CD4-positive, alpha-beta T cell treated with Interleukin-6 at 100 ng/mL for 8 hours (primary cell): ENCODE measurements at places on chromosomes 2 and 18.

DNA sequence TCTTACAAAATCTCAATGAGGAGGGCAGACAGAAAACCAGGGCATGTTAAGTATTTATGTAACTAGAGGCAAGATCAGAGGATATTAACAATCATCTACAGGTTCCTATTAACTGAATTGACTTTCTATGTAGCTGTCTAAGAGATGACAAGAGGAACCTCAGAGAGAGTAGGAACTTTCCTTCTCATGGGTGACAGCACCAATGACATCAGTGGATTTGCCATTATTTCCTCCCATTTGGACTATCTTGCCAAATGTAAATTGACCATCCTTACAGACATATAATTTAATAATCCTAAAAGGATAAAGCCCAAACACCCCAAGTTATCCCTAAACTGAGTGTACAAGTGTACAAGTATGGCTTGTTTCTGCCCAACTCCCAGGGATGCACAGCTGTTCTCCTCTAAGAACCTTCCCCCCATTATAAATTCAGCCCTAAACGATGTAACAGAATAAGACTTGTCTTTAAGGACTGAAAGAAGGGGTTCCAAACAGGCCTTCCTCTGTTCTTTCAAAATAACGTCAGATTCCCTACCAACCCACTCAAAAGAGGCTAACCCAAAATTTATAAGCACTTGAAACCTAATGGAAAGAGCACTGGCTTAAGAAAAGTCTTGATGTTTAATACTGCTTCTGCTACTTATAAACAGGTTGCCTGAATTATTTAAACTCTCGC, 73.4 kb upstream of the CHAC2 start:
- no peak for DNase-seq

GRCh38 chr2:64142741-64143168, 1.5 kb downstream of the PELI1 start:
- DNase-seq: no peak

DNA sequence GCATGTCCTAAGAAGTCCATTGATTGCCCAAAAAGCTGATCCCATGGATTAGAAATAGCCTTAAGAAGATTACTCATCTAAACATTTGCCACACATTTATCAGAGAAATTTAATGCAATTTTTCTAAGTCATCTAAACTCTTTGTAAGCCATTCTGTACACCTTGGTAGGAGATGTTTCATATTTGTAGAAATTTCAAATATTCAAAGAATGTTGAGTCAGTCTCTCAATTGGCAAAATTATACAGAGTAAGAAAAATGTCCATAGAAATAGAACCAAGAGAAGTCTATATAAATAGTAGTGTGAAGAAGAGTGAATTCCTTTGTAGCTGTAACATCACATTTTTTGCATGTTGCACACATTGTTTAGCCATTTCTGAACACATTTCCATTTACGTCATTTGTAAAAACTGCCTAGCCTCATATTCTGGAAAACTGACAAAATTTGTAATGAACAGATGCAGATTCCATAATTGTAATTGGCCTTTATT, 128.6 kb downstream of the MSTN start:
- no peak for DNase-seq

GRCh38 chr18:63439334-63439733, 17.1 kb upstream of the VPS4B start:
- peak; percentile 54 for DNase-seq

DNA sequence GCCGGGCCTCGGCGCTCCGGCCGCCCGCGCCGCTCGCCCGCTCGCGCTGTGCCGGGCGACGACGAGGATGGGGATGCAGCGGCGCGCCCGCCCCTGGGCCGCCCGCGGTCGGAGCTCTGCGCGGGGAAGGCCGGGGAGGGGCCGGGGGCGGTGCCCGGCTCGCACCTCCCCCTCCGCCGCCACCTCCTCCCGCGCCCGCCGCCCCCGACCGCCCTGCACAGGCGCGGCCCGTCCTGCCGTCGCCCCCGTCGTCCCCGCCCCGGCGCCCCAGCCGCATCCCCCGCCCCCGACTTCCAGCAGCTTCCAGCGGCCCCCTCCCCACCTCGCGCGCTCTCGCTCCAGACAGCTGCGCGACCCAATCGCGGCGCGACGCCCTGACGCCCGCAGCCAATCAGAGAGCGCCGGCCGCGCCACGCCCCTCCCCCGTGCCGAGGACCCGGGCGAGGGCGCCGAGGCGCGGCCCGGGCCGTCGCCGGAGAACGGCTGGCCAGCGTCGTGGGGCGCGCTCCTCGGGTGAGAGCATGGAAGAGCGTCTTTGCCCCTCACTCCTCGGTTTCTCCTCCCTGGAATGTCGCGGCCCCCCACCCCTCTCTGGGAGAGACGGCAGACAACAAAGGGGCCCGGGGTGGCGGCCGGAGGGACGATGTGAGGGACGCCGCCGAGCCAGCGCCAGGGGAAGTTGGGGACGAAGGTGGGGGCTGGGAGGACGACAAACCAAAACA, at the start of gene MBOAT2:
MBOAT2 (minus strand) TSS at position 69 of the 722 bp plus-strand sequence. CDS start 70 bp downstream, outside the sequence.
- DNase-seq: peak; percentile 87

DNA sequence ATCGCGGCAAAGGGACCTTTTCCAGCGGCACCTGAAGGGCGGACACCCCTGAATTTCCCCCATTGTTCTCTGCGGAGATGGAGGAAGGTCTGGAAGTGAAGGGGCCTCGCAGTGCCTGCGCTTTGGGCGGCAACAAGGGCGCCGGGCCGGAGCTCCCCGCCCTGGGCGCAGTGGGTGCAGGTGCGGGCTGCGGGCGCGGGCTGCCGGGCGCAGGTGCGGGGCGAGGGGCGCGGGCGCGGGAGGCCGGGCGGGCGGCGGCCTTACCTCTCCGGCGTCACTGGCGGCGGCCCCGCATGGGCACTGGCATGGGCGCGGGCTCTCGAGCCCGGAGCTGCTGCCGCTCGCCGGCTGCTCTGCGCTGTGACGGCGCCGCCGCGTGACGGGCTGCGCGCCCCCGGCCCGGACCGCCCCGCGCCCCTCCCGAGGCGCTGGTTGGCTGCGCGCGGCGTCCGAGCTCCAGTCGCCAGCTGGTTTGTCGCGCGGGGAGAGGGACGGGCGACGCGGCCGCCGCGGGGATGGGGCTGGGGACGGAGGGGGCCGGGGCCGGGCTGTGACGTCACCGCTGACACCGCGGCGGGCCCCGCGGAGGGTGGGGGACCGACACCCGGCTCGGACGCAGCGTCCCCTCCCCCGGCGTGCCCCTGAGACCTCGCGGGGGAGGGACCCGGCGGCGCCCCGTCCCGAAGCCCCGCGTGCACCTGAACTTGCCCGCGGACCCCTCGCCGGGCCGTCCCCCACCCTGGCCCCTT, at the start of gene KIF1A:
KIF1A (minus strand) TSS at position 362 of the 749 bp plus-strand sequence. CDS start 22,467 bp downstream, outside the sequence.
- DNase-seq: no peak

DNA sequence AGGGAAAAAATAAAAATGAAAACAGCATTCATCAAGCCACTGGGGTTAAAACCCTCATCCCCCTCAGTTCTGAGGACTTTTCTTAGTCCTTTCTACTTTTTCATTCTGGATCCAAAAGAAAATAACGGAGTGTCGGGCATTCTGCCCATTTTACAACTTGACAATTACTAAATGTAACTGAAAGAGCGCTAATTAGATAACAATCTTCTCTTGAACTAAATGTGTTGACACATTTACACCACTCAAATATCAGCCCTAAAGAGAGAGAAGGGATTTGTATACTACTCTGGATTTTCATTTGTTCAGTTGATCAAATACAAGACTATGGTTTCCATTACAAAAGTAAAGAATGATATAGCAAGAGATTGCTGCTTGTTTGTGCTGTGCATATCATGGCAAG, 27.5 kb downstream of the ABCA12 start:
- DNase-seq: no peak

DNA sequence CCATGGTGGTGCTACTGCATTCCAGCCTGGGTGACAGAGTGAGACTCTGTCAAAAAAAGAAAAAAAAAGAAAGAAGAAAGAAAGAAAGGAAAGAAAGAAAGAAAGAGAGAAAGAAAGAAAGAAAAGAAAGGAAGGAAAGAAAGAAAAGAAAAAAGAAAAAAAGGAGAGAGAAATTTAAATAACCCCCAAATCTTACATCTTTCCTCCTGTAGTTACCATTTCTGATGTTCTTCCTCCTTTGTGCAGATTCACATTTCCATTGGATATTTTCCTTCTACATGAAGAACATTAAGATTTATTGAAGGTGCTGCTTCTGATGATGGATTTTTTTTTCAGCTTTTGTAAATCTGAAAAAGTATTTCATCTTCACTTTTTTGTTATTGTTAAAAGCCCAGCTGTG, 97.4 kb upstream of the TGFA start:
- DNase-seq: no peak

GRCh38 chr2:115369400-115369799, 927.0 kb downstream of the DPP10 start:
- DNase-seq: no peak

DNA sequence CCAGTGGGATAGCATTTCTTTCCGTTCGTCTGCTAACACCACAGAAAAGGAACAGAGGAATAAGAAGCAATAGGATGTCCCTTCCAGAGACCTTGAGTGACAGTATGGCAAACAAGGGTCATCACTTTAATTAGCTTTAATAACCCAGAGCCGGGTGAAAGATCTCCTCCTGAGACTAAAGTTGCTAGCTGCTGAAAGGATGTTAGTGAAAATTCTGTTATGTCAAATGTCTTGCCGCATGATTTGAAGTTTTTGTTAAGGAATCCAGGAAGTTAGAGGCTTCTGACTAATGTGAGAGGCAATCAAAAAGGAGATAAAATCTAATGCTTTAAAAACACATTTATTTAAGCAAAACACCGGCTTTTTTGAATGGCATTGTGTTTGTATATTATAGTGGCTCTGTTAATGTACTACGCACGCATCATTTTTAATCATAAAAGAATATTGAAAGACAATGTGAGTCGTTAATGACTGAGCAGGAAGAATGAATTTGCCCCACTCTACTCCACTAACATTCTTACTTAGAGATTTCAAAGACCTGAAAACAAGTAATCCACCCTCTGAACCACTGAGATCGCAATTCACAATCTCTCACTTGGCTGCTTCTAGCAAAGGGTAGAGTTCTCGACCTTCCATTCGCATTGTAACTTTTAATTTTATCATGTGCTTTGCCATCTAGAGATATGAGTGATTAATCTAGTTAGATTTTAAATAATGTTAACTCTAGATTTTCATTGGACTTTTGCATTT, 536.6 kb downstream of the LRRTM4 start:
- DNase-seq: no peak

DNA sequence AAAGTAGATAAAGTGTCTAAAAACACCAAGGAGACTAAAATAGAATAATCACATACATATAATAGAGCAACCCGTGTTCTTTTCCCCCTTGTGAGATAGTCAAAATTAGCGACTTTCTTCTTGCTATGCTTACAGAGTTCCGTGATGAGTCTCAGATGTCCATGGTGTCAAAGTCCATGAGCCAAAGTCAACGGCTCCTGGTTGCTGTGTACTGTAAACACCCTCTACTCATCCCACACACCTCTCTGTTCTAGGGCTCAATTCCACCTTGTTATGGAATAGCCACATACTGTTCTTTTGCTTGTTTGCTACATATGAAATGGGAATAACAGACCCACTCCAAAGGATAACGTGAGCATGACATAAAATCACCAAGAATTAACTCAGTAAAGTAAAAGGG, 52.5 kb downstream of the GAREM1 start:
- no peak for DNase-seq

- DNase-seq: peak; percentile 59
Observed at GRCh38 chr2:234291765-234292204, 205.1 kb downstream of the ARL4C start.

DNA sequence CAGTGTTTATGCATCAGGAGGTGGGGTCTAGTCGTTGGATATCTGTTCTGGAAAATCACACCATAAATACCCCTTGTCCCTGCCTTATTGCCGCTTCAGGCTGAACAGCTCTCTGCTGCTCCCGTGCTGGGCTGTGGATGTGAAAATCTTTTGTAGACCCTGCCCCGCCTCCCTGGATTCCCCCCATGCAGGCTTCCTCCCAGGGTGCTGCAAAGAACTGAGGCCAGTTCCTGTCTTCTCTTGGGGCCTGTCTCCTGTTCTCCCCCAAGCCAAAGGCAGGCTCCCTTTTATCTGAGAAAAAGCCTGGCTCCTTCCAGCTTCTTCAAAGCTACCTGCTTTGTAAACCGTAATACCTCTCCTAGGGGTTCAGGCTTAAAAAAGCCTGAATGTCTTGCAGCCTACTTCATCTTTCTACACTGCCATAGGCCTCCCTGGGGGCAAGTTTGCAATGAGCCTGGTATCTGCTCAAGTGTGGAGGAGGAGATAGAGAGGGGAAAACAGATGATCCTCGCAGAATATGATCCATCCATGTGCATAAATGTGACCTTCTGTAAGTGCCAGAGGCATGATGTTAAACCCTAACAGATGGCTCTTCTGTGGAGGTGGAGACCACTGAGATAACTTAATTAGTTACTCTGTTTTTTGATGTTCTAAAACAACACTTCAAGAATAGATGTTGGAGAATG, 55.3 kb downstream of the VWA3B start:
- DNase-seq: no peak

GRCh38 chr2:953408-953807, 2.8 kb downstream of the SNTG2 start:
- no peak for DNase-seq

- DNase-seq: no peak
Observed at GRCh38 chr2:174125090-174125489, 123.2 kb downstream of the OLA1 start.

GRCh38 chr2:231530099-231531011, at the start of gene NMUR1:
Gene NMUR1, minus strand, starts transcription at chr2:231530445. Its CDS starts 84 bp downstream, at chr2:231530361.
- DNase-seq: peak; percentile 60

- peak; percentile 77 for DNase-seq
Observed at GRCh38 chr2:28390241-28390745, 2.4 kb upstream of the FOSL2 start.

DNA sequence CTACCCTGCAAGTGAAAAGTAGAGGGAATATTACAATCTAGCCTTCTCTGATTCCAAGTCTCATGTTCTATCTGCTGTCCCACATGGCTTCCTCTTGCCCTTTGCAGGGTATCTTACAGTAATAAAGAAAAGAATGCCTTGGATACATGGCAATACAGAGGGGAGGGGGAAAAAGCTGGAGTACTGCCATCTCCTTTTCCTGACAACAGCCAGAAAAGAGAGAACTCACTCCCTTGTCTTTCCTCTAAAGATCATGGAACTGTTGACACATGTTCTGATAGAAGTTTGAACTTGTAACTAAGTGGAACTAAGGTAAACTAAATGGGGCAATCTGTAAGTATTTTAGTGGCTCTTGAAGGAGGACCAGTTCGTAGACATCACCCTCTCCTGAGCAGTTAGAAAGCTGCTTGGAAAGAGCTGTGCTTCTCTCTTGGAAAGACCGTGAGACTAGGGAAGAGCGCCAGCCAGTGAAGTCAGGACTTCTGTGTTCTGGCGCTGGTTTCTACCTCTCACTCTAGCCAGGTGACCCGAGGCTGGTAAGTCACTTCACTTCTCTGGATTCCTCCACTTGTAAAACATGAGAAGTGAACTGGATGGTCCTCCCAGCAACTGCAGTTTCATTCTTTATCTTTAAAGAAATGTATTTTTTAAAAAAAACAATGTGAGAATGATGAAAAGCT, 242.3 kb upstream of the FOSL2 start:
- no peak for DNase-seq
